H1 (cell line): ENCODE measurements at places on chromosomes 6 and 20.

- no peak for DNase-seq
Observed at GRCh38 chr6:7215131-7215530, 97.9 kb downstream of the SSR1 start.

- no peak for DNase-seq
Observed at GRCh38 chr6:21742238-21742660, 148.7 kb downstream of the SOX4 start.

- DNase-seq = no peak
Observed at GRCh38 chr6:8335896-8336295, 99.4 kb downstream of the SLC35B3 start.

DNA sequence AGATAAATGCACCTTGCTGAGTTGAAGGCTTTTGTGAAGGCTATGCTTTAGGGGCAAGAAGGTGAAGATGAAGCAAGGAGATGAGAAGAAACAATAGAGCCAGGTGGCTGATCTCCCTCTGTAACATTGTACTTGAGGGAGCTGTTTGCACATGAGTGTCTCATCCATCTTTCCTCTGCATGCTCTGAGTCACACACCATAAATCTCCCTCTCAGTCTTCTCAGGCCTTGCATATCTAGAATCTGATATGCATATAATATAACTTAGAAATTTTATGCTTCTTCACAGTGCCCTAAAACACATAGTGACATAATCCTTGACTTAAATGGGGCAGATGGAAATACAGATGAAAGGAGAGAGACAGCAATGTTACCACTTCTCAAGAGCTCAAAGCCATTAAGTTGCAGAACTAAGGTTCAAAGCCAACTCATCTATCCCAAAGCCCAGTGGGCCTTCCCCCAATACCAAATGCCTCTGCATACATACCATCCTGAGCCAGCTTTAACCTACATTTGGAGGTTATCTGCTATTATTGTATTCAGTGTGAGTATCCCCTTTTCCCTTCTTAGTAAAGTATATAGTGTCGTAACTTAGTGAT is 62.4 kb upstream of the STXBP5 start:
- no peak for DNase-seq

GRCh38 chr6:140872885-140873284 is 1259.8 kb upstream of the GJE1 start:
- no peak for DNase-seq

DNA sequence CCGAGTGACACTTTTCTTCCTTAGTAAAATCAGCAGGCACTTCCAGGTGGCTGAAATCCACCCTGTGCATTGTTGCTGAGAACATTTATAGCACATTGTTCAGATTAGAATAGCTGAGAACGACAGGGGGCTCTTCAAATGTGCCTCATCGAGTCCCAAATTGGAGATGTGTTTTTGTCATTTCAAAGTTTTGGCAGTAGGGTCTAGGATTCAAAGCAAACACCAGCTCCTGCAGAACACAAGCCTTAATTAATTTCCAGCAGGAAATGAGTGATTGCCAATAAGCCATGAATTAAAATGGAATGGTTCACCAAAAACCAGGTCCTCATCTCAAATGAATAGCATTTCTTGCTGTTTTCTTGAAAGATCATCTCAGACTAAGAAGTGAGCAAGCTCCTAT is 171.6 kb downstream of the PLCB1 start:
- DNase-seq = no peak

DNA sequence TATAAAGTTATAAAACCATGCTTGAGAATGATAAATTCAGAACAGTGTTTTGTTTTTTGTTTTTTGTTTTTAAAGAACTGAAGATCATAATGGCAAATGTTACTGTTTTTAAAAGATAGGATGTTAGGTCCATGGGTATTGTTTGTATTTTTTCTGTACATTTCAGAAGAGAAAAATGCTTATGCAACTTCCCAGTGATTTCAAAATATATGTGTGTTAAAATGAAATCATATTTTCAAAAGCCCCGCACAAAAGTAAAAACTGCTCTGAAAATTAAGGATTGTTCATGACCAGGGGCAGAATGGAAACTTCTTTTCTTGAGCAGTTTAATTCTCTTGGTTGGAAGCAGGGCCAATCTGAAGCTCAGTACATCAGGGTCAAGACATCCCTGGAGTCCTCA is 109.2 kb upstream of the SIRPG start:
- DNase-seq = no peak

DNA sequence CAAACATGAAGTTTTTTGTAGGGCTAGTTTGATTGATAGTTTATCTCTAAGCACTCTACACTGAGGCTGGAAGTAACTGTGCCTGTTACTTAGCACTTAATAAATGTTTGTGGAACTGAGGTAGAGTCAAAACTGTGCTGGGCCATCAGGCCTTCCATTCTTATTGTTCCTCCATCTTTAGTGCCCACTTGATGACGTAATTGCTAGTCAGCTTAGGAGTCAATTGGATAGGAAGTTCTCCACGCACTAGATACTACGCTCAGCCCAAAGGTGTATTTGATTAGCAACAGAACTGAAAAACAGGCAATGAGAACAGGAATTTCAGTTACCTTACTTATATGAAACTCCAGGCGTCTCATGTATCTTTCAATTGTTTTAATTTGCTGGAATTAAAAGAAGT is 67.0 kb downstream of the RIPOR2 start:
- no peak for DNase-seq

GRCh38 chr20:25534845-25535244 is 50.5 kb downstream of the NINL start:
- DNase-seq = no peak

DNA sequence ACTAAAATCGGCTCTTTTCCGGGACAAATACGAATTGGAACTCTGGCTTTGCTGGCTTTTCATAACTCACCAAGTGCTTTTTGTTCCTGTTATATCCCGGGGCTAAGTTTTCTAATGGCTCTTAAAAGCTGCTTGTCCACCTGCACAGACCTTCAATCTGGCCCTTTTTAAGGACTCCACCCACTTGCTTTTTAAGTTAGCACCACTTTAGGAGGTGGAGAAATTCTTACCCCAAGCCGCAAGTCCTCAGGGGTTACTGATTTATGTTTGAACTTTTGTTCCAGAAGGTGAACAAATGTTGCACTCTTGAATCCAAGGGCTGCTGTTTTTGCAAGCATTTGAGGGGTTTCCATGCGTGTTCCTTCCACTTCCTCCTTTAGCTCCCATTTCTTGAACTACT is 37.8 kb downstream of the FAM184A start:
- DNase-seq = no peak

GRCh38 chr6:144035416-144035815 is 27.4 kb upstream of the PLAGL1 start:
- DNase-seq = no peak

DNA sequence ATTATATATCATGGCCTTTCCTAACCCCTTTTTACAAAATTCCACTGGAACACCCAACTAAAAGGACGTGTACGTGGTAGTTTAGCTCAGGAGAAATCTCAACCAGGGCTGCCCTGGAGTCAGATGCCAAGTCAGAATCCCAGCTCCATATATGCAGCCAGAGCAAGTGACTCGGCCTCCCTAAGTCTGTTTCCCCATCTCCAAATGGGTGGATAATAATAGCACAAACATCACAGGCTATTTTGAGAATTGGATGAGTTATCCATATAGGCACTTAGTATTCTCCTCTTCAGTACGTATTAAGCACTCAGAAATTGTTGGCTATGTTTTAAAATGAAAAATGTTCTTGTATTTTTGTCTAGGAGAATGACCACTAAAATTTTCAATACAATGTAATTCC is 481.5 kb downstream of the CD109 start:
- DNase-seq = no peak

DNA sequence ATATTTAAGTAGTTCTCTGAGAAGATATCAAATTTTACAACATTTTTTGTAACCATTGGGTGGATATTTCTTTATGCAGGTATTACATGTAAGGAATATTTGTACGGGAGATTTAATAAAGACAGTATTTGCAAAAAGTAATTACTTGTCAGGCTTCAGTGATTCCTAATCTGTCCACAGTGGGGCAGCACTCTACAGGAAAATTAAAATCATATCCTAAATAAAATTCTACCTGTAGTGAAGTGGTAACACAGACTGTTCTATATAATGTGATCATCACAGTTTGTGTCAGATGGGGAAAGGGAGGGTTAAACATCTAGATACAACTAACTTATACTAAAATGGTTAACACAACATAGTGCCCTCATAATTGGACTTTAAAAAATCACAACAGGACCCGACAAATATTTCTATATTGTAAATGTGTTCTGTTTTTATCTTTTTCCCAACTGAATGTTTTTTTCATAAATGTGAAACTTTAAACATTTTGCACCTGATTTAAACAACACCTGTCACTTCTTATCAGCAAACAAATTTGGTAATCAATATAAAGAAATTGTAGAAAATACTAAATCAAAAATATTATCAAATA is 145.6 kb upstream of the MANEA start:
- peak; percentile 59 for DNase-seq

- no peak for DNase-seq
Observed at GRCh38 chr20:3741836-3742458, 9.5 kb downstream of the HSPA12B start.

- no peak for DNase-seq
Observed at GRCh38 chr6:25346064-25346463, 66.9 kb downstream of the CARMIL1 start.

DNA sequence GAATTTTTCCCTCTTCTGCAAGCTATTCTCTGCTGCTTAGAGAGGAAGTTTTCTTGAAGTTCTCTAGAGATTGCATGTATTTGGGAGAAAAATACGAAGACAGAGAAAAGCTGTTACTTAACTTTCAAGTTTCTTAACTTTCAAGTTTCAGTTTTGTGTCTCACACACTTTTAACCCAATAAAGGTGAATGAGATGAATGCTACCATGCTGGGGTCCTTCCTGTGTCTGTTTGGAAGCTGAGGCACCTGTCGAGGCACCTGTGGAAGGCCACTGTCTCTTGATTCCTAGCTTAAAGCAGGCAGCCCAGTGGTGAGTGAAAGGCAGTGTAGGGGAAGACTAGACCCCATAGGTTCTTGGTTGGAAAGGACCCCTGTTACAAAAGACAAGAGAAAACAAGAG is 372.8 kb upstream of the JARID2 start:
- no peak for DNase-seq

DNA sequence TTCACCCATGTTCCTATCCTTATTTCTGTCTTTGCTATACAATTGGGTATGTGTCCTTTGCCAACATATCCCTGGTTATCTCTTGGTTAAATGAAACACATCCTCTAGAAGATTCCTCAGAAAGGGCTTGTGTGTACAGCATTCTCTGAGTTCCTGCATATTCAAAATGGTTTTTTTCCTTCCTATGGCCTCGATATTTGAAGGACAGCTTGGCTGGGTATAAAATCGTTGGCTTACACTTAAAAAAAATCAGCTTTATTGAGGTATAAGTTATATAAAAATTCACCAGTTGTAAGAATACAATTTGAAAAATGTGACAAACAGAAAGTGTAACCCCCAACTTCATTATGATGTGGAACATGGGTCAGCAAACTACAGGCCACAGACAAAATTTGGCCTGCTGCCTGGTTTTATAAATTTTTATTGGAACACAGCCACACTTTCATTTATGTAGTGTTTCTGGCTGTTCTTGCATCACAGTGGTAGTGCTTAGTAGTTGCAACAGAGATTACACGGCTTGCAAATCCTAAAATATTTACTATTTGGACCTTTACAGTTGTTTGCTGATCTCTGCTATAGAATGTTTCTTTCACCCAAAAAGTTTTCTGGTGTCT is 16.7 kb downstream of the PCMT1 start:
- no peak for DNase-seq

GRCh38 chr6:40000964-40001515 is 66.8 kb upstream of the MOCS1 start:
- DNase-seq = no peak

- DNase-seq = no peak
Observed at GRCh38 chr6:35970181-35970580, 49.3 kb upstream of the SRPK1 start.
